ENCODE measurements at places on chromosomes 2 and 18.

DNA sequence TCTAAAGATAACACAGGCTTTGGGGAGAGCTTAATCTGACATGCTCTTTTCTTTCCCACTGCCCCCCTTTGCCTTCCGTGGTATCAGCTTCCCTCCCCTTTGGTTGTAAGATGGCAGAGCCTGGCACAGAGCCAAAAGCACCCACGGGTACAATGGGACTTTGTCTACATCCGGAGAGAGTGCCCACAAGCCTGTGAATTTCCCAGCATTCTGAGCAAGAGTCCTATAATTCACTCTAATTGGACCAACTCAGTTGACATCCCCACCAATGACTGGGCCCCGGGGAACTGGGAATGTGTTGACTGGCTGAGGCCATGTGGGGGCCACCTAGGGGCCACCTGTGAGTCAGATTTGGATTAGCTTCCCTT, 20.1 kb upstream of the C2orf72 start:
- DNase-seq = no peak

GRCh38 chr2:84879584-84880394, 1.1 kb downstream of the TRABD2A start:
- no peak for DNase-seq

DNA sequence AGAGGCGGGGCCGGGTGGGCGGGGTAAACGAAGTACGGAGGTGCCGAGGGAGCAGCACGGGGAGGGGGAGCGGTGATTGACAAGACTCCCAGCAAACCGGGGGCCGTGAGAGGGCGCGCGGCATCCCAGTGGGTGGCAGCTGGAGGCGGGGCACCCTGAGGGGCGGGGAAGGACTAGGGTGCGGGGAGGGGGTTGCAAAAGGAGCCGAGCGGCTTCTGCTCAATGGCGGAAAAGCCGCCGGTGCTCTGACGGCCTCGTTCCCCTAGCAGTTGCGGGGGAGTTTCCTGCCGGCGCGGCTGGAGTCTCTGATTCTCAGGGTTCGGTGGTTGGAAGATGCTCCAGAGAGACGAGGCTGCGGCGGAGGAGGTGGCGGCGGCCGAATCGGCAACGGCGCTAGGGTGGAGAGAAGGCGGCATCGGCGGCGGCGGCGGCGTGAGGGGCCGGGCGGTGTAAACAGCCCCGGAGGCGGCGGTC, at the start of gene PPM1B:
Gene PPM1B (plus strand): TSS at position 195 of the 474 bp plus-strand sequence. CDS start 32,325 bp downstream, outside the sequence.
- DNase-seq = peak; percentile 99

DNA sequence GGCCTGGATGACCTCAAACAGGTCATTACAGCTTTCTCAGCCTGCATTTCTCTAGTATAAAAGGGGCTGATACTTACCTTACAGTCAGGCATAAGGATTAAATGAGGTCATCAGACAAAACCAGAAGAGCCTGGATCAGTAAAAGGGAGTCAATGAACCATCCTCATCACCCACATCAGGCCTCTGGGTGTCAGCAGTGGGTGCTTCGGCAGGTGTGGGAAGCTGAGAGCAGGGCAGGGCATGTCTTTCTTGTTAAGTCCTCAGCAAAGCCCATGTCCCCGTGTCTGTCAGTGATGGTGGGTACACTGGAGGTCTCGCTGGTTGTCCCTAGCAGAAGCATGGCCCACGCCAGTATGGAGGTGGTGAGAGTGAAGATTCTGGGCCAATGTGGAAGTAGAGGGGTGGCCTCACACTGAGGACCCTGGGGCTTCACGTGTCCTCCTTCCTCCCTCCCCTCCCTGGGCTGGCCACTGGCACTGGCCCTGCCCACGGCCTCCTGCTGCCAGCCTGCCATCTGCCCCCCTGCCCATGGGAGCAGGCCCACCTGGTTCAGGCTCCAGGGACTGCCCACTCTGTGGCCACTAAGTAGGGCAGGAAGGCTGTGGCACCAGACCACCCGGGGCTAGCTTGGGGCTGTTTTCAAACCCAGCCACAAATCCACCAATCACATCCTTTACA, 4.4 kb downstream of the ADRA2B start:
- no peak for DNase-seq

- no peak for DNase-seq
Measured at GRCh38 chr2:152432206-152432653, 97.3 kb downstream of the FMNL2 start.

GRCh38 chr2:132448331-132448730, 31.7 kb downstream of the GPR39 start:
- no peak for DNase-seq

DNA sequence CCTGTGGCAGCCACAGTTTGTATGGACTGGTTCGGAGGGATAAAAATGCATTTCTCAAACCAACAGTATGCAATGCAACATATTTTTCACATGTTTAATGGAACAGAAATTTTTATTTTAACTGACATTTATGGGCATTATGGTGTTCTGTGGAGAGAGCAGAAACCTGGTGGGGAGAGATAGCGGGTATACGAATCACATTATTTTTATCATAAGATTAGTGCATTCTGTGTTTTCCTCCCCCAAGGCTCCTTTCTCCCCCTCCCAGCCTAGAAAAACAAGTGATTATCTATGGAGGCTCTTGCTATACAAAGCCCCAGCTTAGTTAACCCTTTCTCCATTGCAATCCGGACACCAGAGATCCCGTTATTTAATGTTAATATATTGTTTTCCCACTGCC, 289.8 kb upstream of the PIK3C3 start:
- DNase-seq = no peak

DNA sequence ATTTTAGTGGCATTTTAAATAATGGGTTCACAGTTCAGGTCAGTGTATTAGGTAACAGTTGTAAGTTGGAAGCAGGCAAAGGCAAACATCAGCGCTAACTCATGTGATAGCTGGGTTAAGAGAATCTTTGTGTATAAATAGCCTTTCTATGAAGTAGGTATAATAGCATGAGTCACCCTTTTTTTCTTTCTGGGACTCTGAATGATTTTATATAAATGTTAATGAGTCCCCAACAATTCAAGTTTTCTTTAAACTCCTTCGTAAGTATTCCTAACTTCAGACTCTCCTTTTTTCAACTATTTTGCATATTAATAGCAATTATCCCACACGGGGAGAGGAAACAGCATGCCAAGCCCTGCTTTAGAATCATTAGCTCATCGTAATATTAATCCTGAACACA, 384.3 kb downstream of the PIK3C3 start:
- no peak for DNase-seq

- peak; percentile 62 for DNase-seq
Measured at GRCh38 chr2:156400706-156401678, 35.2 kb upstream of the GPD2 start.

DNA sequence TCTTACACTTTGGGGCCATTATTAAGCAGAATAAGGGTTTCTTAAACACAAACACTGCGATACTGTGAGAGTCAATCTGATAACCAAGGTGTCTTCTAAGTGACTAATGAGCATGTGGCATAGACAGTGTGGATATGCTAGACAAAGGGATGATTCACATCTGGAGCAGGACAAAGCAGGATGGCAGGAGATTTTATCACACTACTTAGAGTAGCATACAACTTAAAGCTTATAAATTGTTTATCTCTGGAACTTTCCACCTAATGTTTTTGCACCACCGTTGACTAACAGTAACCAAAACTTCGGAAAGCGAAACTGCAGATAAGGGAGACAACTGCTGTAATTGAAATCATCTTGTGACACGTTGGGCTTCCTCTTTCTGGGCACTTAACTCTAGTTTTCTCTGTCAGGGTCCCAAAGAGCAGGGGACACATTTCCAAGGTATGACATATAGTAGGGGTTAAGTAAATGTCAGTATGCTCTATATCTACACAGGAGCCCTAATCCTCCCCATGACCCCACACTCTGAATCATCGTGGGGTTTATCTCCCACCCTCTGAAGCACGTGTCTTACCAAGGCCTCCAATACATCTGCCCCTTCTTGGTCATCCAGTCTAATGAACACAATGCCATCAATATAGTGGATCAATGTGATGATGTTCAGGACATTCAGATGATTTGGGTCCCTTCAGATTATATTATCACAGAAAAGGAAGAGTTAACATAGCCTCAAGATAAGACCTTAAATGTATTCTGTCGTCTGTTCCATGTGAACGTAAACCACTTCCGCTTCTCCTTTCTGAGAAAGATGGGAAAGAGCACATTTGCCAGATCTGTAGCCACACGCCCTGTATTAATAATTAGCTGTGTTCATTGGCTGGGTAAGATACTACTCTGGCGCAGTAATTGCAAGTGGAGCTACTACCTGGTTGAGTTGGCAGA, 78.7 kb downstream of the FTCDNL1 start:
- no peak for DNase-seq

- DNase-seq = no peak
Measured at GRCh38 chr2:96909611-96910021, 39.7 kb upstream of the SEMA4C start.

- no peak for DNase-seq
Measured at GRCh38 chr18:68417826-68418225, 297.1 kb downstream of the TMX3 start.

DNA sequence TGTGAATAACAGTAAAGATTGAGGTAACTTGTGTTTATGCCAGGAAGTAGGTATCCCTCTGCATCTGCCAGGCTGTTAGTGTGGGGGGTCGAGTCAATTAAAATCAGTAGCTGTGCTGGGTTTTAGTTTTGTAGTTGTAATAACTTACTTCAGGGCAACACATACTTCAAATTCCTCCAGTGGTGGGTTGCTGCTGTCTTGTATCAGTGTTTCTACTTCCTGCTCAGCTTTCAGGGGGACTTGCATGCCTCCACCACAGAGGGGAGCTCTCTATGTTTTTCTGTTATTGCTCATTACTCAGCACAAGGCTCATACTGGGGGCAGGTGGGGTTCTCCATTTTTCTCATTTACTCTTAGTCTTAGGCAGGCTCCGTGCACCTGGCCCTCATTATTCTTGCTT, 136.8 kb downstream of the CAPN13 start:
- no peak for DNase-seq

- DNase-seq = no peak
Measured at GRCh38 chr2:168705534-168706470, 96.6 kb upstream of the NOSTRIN start.

DNA sequence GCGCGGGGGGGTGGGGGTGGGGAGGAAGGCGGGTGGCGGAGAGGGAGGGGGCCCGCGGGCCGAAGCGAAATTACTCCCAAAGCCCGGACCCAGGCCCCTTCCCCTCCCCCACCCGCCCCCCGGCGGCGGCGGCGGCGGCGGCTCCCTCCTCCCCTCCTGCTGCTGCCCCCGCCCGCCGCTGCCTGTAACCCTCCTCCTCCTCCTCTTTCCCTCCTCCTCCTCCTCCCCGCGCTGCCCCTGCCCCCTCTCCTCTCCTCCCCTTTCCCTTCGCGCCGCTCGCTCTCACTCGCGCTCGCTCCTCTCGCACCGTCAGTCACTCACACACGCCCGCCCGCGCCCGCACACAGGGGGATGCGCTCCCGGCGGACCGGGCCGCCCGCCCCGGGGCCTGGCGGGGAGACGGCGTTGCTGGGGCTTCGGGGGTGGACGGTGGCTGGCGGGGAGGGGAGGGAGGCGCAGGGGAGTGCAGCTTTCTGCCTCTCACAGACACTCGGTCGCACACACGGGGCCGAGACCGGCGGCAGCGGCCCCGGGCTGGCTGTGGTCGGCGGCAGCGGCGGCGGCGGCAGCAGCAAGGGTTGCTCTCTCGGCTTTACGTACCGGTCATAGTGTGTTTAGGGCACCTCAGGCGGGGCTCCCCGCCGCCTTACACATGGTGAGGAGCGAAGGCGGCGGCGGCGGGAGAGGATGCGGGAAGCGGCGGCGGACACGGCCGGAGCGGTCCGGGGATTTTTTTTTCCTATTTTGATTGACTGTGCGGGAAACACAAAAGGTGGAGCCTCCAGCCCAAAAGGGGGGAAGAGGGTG, 405 bp downstream of the SP3 start:
- peak; percentile 72 for DNase-seq

- no peak for DNase-seq
Measured at GRCh38 chr18:11520536-11520935, 88.9 kb upstream of the SLC35G4 start.

DNA sequence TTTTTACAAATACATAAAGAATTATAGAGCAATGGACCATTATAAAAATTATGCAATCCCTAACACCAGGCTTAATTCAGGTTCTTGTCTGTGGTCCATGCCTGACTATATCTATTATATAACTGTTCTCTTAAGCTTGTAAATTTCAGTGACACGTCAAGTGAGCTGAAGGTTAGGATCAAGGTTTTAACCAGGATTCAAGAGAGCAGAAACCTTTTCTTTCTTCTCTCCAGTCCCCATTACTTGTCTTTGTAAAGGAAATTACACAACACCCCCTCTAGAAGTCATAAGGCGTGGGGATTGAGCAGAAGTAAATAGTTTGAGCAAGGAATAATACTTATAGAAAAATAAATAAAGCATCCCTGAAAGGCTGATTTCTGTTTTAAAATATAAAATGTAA, 122.0 kb downstream of the ZNF521 start:
- no peak for DNase-seq

DNA sequence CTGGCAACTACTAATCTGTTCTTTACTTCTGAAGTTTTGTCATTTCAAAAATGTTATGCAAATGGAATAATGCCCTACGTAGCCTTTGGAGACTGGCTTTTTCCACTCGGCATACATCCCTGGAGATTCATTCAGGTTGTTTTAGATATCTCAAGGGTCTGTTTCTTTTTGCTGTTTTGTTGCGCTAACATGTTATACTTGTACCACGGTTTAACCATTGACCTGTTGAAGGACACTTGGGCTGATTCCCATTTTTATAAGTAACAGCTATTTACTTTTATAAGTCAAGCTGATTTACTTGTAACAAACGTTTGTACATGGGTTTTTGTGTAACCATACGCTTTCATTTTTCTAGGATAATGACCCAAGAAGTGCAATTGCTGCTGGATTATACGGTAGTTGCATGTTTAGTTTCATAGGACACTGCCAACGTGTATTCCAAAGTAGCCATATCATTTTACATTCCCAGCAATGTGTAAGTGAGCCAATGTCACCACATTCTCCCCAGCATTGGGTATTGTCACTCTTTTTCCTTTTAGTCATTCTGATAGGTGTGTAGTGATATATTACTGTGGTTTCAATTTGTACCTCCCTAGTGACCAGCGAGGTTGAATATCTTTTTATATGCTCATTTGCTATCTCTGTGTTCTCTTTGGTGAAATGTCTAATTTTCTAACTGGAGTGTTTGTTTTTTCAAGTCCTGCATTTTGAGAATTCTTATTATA, 36.5 kb upstream of the STAT4 start:
- no peak for DNase-seq

DNA sequence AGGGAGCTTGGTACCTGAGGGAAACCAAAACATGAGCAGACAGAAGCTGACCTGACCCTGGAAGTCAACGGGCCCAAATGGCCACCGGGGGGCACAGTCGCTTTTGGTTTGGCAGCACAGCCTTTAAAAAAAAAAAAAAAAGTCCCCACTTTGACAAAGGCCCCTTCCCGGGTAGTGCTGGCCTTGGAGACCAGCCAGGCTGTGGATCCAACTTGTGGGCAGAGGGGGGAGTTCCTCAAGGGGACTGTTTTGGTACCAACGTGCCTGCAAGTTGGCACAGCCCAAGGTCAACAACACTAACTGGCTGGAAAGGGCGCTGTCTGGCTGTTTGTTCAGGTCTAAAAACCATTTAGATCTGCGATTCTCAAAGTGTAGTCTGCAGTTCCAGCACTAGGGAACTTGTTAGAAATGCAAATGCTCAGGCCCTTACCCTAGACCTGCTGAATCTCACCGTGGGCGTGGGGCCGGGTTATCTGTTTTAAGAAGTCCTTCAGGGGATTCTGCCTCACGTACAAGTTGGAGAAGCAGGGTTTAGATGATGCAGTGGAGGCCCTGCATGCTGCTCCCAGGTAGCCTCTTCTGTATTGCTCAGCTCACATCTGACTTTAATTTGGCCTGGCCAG, 83.0 kb downstream of the LPIN1 start:
- DNase-seq = peak; percentile 44

Data from stimulated activated CD4-positive, alpha-beta T cell treated with anti-CD3 and anti-CD28 coated beads, TNF-alpha, amount 100 ng/mL, for 4 hours (primary cell).